ENCODE measurements at places on chromosomes 6 and 20. TPM values are rescaled to one million over a fixed set of nuclear protein-coding genes. Genes with fewer than 3 reads are reported as not detected.
A peak's percentile ranks its signal among the peaks of the same experiment; 100 is the strongest.

DNA sequence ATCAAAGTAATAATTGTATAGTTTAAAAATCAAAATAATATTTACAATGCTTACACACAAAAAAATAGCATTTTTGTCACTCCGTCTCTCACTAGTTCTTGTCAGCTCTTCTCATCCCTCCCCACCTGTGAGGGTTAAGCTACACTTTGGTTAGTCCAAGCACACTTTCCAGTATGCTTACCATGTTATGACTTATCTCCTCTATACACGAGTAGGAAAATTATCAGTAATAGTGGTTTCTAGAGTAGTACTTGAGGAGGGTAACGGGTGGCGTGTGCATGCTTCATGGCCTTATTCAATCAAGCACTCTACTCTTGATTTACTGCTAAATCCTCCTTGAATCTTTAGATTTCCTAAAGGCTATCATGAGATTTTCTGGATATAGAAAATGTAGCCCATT lies 443.7 kb downstream of the UTRN start:
- DNase-seq, result no peak

NEURL2 gene
- total RNA-seq, result 1.6 TPM

GRCh38 chr20:19609642-19610223 lies 148.3 kb upstream of the RIN2 start:
- no peak for DNase-seq

DNA sequence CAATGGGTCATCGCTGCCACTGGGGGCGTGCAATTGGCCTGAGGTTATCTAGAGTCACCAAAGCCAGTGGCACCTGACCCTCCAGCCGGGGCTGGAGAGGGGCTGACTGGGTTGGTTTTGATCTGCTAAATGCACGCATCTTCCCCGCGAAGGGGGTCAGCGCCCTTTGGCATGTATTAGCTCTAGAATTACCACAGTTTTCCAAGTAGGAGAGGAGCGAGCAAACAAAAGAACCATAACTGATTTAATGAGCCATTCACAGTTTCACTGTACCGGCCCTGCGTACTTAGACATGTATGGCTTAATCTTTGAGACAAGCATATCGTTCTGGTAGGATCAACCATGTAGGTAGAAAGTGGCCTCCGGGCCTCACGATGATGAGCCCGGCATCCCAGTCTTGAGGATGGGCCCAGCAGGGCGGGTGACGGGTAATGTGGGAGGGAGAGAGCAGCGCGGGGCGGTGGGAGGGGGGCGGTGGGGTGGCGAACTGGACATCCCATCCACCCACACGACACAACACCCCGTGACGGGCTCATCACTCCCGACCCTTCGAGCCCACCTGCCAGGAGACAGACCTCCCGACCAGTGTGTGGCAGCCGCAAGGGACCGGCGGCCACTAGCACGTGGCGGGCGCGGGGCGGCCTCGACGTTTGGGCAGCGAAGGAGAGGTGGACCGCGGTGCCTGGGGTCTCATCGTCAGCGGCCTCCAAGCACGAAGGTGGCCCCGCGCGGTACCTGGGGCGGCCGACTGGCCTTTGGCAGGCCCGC lies 1957.5 kb upstream of the DEFB115 start:
- no peak for DNase-seq

DNA sequence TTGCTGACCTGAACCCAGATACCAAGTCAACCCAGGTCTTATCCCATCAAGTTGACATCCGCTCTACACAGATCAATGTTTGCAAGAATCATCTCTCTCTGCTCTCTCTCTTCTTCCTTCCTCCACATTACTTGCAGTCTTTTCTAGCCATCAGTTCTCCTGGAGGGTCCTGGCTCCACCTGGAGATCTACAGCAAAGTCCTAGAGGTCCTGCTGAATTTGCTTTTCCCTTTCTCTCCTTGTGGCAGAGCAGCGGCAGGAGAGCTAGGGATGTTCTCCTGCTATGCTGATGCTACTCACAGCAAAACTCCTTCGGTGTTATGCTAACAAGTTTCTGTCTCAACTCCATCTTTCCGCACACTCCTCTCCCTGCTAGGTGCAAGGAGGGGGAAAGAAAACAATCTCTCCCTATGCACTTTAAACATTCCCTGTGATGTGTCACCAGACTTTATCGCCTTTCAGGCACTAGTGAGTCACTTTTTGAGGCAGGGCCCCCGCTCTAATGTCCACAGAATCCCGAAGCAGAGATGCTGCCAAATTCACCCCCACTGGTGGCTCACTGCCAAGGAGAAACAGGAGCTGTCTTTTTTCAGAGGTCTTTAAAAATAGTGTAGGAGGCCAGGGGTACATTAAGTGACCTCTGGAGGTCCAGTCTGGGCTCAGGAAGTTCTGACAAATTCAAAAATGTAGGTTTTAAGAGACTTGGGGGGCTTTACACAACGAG lies 62.6 kb downstream of the FAM50B start:
- no peak for DNase-seq

DNA sequence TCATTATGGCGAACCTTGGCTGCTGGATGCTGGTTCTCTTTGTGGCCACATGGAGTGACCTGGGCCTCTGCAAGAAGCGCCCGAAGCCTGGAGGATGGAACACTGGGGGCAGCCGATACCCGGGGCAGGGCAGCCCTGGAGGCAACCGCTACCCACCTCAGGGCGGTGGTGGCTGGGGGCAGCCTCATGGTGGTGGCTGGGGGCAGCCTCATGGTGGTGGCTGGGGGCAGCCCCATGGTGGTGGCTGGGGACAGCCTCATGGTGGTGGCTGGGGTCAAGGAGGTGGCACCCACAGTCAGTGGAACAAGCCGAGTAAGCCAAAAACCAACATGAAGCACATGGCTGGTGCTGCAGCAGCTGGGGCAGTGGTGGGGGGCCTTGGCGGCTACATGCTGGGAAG lies 22.5 kb upstream of the PRND start:
- no peak for DNase-seq

- DNase-seq, result no peak
These were observed 348.9 kb downstream of the NRN1 start for GRCh38 chr6:5657684-5658430.

GRCh38 chr20:19886661-19887288 lies 128.7 kb downstream of the RIN2 start:
- DNase-seq, result no peak

DNA sequence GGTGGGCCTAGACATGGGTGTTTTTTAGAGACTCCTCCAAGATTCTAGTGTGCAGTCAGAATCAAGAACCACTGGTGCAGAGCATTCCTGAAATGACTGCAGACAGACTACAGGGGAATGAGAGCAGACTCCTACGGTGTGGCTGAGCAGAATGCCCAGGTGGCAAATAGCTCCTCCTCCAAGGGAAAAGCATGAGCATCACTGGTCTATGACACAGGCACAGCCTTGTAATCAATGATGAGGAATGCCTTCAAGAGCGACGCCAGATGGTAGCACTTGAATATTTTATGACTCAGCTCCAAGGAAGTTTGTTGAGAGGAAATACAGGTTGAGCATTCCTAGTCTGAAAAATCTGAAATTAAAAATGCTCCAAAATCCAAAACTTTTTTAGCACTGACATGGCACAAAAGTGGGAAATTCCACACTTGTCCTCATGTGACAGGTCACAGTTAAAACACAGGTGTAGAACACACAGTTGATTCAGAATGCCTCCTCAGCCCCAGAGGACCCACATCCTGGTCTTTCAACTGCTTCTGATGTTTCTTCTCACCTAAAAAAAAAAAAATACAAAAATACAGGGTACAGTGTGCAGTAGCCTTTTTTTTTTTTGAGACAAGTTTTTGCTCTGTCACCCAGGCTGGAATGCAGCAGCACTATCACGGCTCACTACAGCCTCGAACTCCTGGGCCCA lies 10.6 kb upstream of the FAM8A1 start:
- peak; percentile 13 for DNase-seq

GRCh38 chr6:43983632-43984031 lies 143.6 kb downstream of the MRPL14 start:
- DNase-seq, result no peak

DNA sequence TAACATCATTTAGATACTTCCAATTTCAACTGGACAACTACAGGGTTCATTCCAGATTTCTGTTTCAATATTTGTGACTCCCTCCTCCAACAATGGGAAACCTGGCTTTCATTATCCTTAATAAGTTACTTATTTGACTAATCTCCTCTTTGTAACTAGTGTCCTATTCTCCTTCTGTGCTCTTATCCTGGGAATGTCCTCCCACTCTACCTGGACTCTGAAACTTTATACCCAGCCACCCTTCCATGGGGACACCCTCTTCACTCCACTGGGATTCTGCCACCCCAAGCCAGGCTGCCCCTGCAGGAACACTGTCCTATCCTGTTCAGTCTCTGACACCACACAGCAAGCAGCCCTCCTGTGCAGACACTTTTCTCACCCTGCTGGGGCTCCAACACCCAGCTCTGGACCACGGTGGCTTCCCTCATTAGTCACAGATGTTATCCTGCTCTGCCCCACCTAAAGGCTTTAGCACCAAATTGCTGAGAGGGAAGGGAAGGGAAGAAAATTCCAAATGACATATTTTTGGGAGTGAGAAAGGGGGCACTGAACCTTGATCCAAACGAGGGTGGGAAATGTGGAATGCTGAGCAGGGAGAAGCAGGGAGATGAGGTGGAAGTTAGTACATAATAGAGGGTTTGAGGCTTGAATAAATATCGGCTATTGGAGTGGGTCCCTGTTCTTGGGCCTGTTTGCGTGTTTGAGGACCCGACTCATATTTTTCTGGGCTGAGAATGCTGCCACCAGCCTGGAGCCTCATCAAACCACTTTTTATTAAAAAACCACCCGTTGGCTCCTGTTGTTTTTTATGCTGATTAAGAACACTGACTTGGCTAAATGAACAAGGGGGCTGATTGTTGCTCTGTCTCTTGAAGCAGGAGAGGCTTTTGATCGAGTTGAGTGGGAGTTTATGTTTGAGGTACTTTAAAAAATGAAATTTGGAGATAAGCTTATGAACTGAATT lies 54.0 kb upstream of the AKIRIN2 start:
- DNase-seq, result no peak

Data from CD8-positive, alpha-beta T cell (primary cell).